GM19239 (cell line): ENCODE measurements at places on chromosomes 1 and 21.

- DNase-seq = no peak
Measured at GRCh38 chr1:7516341-7516740, 254.8 kb upstream of the VAMP3 start.

- no peak for DNase-seq
Measured at GRCh38 chr1:244239261-244239770, 188.2 kb downstream of the ZBTB18 start.

- no peak for DNase-seq
Measured at GRCh38 chr1:227899141-227899819, 48.5 kb downstream of the WNT9A start.

GRCh38 chr21:8988696-8989095, 1532.7 kb upstream of the TPTE start:
- no peak for DNase-seq

GRCh38 chr1:198199105-198199504, 42.3 kb downstream of the NEK7 start:
- DNase-seq = peak; percentile 6

GRCh38 chr1:39959651-39960333, 4.8 kb downstream of the MFSD2A start:
- no peak for DNase-seq

GRCh38 chr1:66373157-66373591, 160.8 kb upstream of the SGIP1 start:
- DNase-seq = no peak

DNA sequence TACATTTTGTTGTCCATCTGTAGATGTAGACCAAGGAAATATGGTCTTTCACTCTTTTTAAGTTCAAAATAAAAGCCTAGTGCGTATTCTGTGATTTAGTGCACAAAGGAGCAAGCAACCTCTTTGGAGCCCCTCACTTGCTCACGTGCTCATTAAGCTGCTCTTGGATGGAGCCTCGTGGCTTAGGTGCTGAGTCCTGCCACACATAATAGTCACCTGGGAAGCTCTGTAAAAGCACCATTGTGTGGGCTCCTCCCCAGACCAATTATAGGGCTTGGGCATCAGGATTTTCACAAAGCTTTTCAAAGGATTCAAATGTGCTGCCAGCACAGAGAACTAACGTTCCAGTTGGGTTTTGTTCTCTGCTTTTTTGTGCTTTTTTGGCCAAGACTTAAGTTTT, 85.0 kb downstream of the PCP4 start:
- DNase-seq = no peak

DNA sequence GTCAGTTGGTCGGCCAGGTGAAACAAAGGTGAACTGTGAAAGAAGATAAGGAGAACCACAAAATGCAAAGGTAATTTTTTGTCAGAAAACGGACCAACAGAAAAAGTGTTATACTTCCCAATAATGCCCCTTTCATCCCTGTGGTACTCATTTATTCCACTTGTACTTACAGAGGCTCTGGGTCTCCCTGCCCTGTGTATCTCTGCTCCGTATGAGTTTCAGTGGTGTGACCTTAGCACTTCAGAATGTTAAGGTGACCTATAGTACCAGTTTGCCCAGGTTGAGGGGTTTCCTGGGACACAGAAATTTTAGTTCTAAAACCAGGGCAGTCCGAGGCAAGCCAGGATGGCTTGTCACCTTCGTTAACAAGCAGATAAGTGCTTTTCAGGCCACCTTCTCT, 254.8 kb downstream of the OLFM3 start:
- no peak for DNase-seq

GRCh38 chr1:30724175-30724574, 790 bp upstream of the MATN1 start:
- DNase-seq = no peak

DNA sequence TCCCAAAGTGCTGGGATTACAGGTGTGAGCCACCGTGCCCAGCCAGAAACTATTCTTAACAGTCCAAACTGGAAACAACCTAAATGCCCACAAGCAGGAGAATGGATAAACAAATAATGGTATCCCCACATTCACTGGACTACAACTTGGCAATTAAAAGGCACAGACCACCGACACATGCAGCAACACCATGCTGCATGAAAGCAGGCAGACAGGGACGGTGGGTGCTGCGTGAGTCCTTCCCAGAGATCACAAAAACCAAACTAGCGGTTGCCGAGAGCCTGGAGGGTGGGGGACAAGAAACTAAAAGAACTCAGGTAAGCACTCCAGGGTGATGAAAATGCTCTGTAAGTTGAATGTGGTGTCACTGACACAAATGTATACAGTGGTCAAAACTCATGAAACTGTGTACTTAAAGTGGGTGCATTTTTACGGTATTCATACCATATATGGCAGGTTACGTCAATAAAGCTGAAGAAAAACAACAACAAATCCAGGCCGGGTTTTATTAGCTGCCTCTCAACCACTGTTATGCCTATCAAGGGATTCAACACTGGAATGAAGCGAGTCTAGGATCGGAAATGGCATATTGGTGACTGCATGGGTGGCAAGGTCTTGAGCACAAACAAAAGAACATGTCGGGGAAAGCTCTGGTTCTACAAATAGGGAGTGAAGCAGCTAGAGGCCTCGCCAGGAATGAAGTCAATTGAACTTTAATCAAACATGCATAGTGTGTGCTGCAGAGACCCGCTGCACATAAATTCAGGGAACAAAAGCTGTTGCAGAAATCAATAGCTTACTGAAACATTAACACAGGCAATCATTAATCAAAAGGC, 52.4 kb downstream of the SLC45A1 start:
- no peak for DNase-seq

DNA sequence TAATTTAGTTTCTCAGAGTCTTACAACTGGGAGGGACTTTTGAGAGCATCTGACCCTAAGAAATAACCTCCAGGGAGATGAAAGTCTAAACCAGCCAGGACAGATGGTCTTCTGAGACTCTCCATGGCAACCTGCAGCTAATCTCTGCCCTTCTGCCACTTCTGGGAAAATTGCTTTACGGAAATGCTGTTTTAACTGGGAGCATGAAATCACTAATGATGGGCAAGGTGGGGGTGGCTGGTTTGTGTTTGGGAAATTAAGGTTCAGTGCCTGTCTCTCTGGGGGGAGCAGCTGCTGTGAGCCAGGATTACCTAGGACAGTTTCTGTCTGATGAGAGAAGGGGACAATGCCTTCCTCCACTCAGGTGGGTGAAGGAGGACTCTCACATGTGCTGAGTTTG, 33.2 kb downstream of the ROR1 start:
- DNase-seq = no peak

DNA sequence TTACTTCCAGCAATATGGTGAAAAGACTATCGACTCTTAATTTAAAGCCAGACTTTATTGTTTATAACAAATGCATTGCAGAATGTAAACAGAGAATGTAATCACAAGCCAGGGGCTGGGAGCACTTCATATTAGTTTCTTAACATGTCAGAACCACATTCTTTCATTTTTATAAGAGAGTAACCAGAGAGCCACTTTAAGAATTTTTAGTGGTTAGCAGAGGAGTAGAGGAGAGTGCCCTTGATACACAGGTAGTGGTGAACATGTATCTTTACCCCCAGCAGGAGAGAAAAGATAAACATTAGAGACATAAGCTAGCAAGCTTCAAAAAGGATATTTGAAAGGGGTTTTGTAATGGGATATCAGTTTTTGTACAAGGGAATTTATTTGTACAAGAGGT, 11.1 kb downstream of the AMY2B start:
- DNase-seq = no peak

DNA sequence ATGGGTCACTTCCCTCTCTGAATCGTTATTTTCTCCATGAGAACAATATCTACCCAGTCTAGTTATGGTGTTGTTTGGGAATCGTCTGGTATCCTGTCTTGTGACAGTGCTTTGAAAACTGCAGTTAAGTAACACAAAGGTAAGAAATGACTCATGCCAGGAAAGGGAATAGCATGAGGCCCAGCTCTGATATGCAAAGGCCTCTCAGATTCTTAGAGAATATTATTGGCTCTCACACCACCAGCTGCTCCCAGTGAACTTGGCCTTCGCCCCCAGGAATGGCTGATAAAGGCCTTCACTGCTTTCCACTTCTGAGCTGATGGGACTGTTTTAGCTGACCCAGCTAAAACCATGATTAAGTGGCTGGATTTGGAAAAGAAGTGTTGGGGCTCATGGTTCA, 27.1 kb downstream of the NEK2 start:
- no peak for DNase-seq

DNA sequence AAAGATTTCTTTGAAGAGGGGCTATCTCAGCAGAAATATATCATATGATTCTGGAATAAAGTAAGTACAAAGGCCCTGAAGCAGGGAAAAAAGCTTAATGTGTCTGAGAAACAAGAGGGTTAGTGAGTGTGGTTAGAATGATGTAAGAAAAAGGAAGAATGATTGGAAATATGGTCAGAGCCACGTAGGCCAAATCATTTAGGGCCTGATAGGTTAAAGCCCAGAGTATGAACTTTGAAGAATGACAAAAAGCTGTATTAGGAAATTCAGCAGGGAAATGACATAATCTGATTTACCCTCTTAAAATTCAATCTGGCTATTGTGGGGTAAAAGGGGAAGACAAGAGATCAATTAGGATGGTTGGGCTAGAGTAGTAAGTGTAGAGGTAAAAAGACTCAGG, 69.0 kb upstream of the MUTYH start:
- no peak for DNase-seq

DNA sequence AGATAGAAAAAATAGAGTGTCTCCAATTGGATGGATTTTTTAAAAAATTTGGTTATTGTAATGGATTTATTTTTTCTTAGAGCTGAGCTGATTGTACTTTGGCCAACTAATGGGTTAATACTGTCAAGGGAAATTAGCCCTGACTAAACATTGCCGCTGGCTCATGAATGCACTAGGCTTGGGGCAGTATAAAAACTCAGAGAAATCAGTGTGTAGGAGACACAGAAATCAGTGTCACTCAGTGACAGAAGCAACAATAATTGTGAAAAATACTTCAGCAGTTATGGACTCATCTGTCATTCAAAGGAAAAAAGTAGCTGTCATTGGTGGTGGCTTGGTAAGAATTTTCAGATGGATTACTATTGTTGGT, at the start of gene KMO:
TSS of gene KMO (plus strand) at position 217 of the 370 bp plus-strand sequence. CDS start at position 284, 67 bp downstream.
- no peak for DNase-seq

DNA sequence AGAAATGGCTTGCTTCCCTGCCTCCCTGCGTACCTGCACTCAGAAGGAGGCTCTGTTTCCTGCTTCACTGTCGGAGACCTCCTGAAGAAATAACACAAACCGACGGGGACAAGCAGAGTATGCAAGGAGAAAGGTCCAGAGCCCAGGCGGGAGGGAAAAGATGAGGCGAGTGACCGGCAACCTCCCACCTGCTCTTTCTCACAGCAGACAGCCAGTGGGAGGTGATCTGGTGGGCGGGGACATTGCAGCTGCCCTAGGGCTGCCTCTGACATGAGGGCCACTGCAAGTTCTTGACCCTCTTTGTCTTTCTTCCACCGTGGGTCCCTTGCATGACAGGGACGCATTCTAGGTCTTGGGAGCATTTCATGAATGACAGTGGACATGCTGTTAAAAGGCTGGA, 368.2 kb downstream of the CAMTA1 start:
- DNase-seq = no peak

- no peak for DNase-seq
Measured at GRCh38 chr1:92029241-92029922, 403 bp upstream of the EPHX4 start.

- DNase-seq = no peak
Measured at GRCh38 chr1:172138634-172139033, 281.9 kb upstream of the C1orf105 start.

DNA sequence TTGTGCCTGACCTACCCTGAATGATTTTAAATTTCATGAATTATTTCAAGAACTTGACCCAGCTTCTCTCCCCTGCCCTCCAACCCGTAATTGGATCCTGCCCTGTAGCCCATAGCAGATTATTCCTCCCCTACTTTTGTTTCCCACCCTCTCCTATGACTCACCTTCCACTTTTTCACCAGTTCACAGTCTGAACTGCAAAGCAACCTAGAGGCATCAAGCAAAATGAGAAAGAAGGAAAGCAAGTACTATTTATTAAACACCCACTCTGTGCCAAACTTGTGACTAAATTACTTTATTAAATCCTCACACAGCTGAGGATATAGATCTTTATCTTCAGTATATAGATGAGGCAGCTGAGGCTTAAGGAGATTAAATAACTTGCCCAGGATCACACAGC, 20.7 kb upstream of the IKBKE start:
- DNase-seq = no peak

- no peak for DNase-seq
Measured at GRCh38 chr1:108097018-108097417, 103.1 kb downstream of the SLC25A24 start.

GRCh38 chr1:228018125-228018398, 11.3 kb downstream of the WNT3A start:
- DNase-seq = no peak

- no peak for DNase-seq
Measured at GRCh38 chr1:163824006-163824405, 502.3 kb downstream of the NUF2 start.

DNA sequence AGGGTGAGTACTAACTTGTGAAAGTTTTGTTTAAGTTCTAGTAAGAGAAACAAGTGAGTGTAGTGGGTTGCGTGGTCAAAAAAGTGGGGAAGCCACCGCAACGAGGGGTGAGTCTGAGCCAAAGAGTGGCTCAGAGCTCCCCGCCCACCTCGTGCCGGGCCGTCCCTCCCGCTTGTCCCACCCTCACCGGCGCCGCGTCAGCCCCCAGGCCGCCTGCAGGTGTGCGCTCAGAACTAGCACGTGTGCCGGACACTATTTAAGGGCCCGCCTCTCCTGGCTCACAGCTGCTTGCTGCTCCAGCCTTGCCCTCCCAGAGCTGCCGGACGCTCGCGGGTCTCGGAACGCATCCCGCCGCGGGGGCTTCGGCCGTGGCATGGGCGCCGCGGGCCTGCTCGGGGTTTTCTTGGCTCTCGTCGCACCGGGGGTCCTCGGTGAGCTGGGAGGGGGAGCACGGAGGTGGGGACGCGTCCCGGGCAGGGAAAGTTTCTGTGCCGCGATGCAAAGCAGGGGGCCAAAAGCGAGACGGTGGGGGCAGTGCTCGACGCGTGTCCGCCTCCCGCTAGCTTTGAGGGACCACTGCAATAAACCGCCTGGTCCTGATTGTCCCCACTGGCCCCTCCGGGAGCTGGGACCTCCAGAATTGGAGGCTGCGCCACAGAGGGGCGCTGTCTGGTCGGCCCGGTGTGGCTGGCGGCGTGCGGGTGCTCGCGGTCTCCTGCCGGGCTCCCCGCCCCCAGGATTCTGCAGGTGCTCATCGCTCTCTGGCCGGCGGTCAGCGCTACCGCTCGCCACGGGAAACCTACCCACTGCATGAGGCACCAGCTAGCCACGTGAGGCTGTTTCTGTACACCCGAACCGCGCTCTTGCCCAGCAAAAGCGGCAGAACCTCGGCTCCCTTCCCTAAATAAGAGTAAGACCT, at the start of gene CR2:
TSS of gene CR2 (plus strand) at position 283 of the 919 bp plus-strand sequence. CDS start at position 374, 91 bp downstream.
- peak; percentile 33 for DNase-seq

GRCh38 chr1:155064111-155064831, 731 bp downstream of the EFNA4 start:
- no peak for DNase-seq
